ENCODE measurements at places on chromosomes 11 and 22.

- no peak for DNase-seq
Observed at GRCh38 chr11:101497291-101497690, 86.5 kb downstream of the TRPC6 start.

- no peak for DNase-seq
Observed at GRCh38 chr11:78200061-78200460, 11.3 kb downstream of the USP35 start.

DNA sequence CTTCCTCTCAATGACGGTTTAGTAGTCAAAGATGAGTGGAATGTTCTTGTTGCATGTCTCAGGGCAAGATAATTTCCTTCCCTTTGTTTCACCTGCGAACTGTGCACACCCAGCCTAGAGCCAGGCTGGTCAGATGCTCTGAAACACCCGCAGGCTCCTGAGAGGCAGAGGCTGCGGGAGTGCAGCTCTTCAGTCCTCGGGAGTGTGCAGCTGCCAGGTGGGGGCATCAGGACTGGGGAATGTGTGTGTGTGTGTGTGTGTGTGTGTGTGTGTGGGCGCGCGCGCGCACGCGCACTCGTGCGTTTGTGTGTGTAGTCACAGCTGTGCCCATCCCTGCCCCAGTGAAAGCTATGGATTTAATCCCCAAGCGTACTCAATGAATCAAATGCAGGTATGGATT is 136.2 kb upstream of the NTM start:
- DNase-seq: peak; percentile 17

DNA sequence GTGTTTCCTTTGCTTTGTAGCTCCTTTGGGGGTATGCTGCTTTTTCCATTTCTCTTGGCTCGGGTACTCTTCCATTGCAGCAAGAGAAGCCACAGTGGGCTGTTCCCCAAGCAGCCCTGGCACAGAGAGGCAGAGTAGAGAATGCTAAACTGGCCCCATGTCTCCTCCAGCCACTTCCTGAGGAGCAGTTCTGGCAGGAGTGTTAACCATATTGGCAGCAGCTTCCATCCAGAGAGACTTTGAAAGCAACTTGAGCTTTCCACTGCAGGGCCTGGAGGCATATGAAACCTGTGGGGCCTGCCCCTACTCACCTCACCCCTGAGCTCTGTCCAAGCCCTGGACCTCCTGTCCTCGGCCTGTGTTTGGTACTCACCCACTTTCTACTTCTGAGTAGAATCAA is 61.8 kb downstream of the ALX4 start:
- no peak for DNase-seq

Data from neural progenitor cell (in vitro differentiated cells).